ENCODE measurements at places on chromosomes 7 and 10. TPM values are rescaled to one million over a fixed set of nuclear protein-coding genes. Genes with fewer than 3 reads are reported as not detected.

GRCh38 chr10:67852761-67853160, 14.8 kb upstream of the DNAJC12 start:
- DNase-seq = no peak

DNA sequence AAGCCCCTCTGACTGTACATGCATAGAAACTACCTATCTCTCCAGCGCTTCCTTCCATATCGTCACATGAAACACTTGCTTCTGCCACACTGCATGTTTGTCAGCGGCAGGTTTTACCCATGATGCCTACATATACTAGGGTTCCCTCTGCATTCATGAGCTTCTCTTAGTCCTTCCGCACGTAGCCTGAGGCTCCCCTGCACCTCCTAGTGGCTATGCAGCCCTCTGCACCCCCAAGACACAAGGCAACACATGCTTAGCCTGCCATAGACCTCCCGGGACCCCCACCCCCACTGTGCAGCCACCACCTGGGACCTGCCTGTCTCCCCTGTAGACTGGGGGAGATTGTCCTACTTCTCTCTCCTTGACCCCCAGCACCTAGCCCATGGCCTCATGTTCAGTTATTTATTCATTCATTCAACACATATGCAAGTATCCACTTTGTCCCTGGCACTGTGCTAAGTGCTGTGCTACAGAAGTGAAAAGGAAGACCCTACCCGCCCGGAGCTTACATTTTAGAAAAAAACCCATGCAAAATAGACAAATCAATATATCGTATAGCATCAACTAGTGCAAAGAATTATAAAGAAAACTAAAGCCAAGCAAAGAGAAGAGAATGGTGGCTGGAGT, 23.5 kb downstream of the TMEM273 start:
- DNase-seq = peak; percentile 59

DNA sequence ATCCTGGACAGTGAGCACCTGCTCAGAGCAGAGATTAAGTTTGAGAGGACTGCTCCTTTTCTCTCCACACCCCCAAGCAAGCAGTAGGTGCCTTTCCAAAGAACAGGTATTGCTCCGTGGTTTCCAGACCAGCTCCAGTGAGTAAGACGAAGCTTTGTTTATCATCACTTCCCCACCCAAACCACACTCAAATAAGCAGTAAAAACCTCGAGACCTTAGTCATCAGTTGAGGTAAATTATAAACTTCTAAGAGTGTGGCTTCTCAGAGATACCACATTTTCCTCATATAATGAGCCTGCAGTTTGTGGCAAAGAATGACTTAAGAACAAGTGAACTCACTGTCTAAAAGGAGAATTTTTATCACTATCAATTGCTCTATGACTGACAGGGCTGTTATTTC, 50.0 kb upstream of the GRB10 start:
- peak; percentile 41 for DNase-seq

DNA sequence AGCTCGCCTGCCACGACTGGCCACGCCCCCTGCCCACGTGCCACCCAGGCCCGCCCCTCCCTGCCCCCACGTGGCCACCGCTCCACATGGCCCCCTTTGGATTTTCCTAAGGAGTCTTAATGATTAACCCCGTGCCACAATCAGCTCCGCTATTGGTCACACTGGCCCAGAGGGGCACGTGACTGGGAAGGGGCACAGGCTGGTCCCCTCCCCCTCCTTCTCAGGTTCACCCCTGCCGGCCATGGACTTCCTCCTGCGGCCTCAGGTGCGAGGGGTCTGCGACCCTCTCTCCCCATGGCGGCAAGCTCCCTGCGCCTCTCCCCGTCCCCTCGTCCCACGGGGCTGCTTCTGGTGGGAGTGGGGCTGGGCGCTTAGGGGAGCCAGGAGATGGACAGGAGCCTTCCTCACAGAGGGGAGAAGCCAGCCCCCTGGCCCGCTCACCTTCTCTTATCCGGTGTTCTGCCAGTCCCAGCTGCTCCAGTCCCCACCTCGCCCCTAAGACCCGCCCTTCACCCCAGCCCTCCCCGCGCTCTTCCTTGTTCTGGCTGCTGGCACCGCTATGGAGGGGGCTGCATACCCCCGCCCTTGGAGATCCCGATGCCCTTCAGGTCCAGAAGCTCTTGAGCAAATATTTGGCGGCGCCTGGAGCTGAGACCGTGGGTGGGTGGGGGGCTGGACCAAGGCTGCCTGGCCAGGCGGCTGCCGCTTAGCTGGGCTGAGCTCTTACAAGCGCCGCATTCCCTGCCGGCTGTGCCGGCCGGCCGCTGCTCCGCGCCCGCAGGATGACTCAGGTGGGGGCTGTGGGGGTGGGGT, 3.2 kb downstream of the SLC4A2 start:
- DNase-seq = no peak

GRCh38 chr7:130994378-130995115, 260.5 kb upstream of the KLF14 start:
- DNase-seq = no peak

CHST15 gene
- not detected for total RNA-seq

GPR85 gene
- not detected for total RNA-seq

GRCh38 chr7:111486472-111487142, 75.7 kb downstream of the IMMP2L start:
- DNase-seq = peak; percentile 24

GRCh38 chr10:79293841-79294581, 53.3 kb upstream of the PPIF start:
- DNase-seq = no peak

- DNase-seq = no peak
These were observed 183.0 kb downstream of the THSD7A start for GRCh38 chr7:11648980-11649379.

LIPK gene
- total RNA-seq = not detected

DNA sequence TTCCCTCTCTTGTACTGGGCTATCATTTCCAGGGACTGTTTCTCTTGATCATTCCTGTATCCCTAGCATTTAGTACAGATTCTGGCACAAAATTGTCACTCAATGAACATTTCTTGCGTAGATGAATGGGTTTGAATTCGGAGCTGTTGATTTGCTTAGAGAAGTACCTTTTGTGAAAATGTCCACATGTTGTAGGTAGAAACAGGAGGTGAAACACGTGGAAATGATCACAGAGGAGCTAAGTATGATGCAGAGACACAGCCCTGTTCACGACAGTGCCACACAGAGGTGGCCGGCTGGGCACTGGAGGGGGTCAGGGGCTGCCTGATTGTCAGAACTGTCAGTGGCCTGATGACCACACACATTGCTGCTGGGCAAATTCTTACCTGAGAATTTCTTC, 196.1 kb upstream of the PRKCQ start:
- no peak for DNase-seq

DPP6 gene
- total RNA-seq = not detected

INSYN2A gene
- total RNA-seq = not detected

GRCh38 chr10:50506861-50507573, 116.7 kb downstream of the SGMS1 start:
- DNase-seq = no peak

DNA sequence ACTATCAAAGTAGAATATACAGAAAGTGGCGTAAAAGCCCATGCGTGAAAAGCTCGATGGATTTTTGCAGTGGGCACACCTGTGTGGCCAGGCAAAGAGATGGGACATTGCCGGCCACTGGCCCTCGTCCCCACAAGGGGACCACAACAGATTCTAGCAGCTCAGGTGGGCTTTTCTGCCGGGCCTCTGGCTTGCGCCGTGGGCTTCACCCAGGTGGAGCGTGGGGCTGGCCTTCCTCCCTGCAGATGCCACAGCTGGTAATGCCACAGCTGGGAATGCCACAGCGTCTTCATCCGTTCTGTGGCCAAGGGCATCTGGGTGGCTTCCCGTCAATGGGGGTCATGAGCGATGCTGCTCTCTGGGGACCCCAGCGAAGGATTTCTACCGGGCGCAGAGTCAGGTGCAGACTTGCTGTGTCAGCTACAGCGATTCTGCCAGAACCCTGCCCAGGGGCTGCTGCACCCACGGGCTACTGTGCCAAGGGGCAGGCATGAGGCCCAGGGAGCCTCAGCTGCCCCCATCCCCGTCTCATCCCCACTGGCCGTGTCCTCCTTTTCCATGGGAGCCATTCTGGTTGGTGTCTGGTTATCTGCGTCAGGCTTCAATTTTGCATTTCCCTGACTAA, 52.5 kb upstream of the NKX6-2 start:
- no peak for DNase-seq

OR2A1 gene
- total RNA-seq = 0.06 TPM

OPALIN gene
- total RNA-seq = not detected

- no peak for DNase-seq
These were observed 800 bp downstream of the MINDY3 start for GRCh38 chr10:15859509-15859905.

COL17A1 gene
- total RNA-seq = not detected

CARD11 gene
- 167 TPM for total RNA-seq

- no peak for DNase-seq
These were observed 163.0 kb upstream of the PPP1R3A start for GRCh38 chr7:114081606-114082425.

- DNase-seq = no peak
These were observed 490.8 kb upstream of the CELF2 start for GRCh38 chr10:10526846-10527245.

STEAP1 gene
- total RNA-seq = not detected

DNA sequence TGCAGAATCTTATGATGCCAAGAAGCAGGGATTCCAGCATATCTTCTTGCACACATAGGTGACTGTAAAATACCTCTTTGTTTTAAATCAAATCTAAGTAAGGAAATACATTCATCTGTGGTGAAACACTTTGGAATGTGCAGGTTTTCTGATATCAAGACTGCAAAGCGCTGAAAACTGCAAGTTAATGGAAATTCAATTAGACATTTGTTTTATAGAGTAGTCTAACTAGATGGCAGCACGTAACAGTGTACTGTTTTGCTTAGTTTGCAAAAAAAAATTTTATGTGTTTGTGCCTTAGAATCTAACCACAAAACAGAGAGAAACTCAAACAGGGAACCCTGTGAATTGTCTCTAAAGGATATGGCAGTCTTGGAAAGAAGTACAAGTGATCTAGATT, 259.2 kb downstream of the HDAC9 start:
- no peak for DNase-seq

CALML5 gene
- total RNA-seq = not detected

- no peak for DNase-seq
These were observed 60.3 kb downstream of the PRKAR2B start for GRCh38 chr7:107104801-107105200.

DNA sequence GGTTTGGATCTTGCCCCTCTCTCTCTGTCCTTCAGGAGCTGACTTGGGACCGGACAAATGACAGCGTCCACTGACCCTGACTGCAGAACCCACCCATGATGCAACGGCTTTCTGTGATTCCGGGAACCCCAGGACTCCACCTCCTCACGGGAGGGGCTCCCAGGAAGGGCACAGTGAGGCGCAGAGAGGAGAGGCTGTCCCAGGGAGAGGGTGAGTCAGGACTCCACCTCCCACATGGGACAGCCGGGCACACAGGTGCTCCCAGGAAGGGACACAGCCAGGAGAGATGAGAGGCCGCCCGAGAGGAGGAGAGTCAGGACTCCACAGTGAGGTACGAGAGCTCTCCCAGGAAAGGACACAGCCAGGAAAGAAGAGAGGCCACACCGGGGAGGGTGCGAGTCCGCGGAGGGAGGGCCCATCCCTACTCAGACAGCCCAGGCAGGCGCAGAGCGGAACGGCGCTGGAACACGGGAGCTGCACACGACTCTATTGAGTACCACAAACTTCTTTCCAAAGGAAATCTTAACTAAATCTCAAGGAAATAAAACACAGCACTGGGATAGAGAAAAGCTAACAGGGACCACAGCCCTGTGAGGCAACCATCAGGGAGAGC, 162.5 kb downstream of the MAD1L1 start:
- DNase-seq = no peak

CHRM2 gene
- not detected for total RNA-seq

- no peak for DNase-seq
These were observed 49.8 kb downstream of the LHPP start for GRCh38 chr10:124511205-124512039.

DNA sequence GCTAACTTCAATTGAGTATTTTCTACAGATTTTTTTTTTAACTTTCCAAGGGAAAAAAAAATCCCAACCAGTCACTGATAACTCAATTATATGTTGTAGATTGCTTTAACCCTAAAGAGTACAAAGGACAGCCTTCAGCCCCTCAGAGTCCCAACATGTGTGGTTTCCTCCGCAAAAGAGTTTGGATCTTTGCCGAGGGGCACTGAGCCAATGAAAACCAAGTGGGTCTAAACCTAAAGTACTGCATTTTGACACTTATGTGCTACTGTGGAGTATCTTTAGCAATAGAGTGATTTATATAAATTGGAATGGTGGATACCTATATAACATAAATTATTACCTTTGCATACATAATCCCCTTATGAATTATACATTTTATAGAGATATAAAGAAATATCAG, 91.5 kb downstream of the SEMA3D start:
- DNase-seq = no peak

MOGAT3 gene
- total RNA-seq = not detected

TMEM184A gene
- not detected for total RNA-seq

DNA sequence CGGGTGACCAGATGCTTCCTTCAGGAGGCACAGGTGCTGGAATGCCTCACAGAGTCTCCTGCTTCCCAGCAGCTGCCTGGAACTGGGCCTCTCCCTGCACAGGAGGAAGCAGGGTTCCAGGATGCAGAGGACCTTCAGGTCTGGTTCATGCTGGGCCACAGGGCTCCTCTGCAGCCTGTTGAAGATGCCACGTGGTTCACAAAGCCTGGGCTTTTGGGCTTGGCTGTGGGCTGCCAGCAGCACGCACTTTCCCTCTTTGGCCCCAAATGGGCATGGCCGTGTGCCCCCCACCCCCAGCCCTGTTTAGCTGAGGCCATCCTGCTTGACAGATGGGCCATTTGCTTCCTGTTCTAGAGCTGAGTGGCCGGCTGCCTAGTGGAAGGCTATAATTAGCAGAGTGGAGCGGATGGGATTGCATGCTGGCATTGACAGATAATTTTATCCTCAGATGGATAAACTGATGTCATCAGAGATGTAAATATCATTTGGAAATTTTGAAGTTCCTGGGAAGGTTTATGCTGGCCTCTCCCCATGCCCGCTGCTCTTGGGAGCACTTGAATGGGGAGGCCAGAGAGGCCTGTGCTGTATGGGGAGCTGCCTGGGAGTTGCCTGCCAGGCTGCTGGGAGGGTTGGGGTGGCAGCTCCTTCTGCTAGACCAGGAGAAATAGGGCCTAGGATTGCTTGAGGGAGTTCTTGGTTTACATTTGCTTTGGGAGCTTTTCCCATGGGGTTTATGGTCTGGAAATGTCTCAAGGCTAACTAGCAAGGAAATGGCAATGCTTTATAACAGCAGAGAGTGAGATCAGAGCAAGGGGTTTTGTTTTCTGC, 28.2 kb downstream of the TSPAN15 start:
- DNase-seq = no peak

Measured in activated CD4-positive, alpha-beta T cell treated with anti-CD3 and anti-CD28 coated beads, Interleukin-2, amount 10 ng/mL, durations not matched to agents 7 days and 5 days (primary cell).